Activated CD4-positive, alpha-beta T cell treated with anti-CD3 and anti-CD28 coated beads for 36 hours (primary cell): ENCODE measurements at places on chromosomes 5 and 9. TPM values are rescaled to one million over a fixed set of nuclear protein-coding genes. Genes with fewer than 3 reads are reported as not detected.
A peak's percentile ranks its signal among the peaks of the same experiment; 100 is the strongest.

Gene KCNV2
- not detected for total RNA-seq

Gene CCNJL
- not detected for total RNA-seq

Gene NINJ1
- total RNA-seq = 77.4 TPM

DNA sequence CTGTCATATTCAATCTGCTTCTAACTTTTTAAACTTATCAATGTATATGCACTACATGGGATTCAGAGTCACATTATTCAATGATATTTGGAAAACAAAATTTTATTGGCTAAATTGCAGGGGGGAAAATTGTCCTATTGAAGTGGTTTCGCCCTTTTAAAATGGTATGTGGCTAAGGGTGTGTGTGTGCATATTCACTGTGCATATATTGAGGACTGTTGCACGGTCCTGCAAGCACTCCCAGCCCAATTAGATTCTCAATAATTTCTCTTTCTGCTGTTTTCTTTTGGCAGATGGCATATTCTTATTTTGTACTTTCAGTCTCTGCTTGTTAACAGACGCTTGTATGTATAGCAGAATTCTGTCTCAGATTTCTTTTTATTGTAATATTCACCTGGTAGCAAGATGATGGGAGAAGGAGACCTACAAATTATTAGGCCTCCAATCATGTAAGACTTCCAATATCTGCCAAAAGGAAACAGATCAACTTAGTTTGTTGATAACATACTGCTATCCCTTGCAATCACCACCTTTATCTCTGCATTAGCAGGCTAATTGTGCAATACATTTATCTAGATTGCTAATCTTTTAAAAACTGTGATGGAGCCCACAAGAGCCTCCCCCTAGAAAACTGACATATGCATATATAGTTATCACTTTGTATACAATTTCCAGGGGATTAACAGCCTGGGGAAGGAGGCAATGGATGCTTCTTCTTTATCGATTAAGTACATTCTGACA, 411.5 kb downstream of the PLK2 start:
- H3K27ac ChIP-seq = no peak overlapping the region
- no peaks in the 10 kb centered on the region for H3K27me3 ChIP-seq
- H3K4me1 ChIP-seq = no peaks in the 10 kb centered on the region
- no peak overlapping the region for H3K4me3 ChIP-seq
- no peaks in the 10 kb centered on the region for H3K36me3 ChIP-seq

GRCh38 chr9:371349-371748, 156.7 kb downstream of the DOCK8 start:
- H3K36me3 ChIP-seq = peaks cover 49% of the 10 kb centered on the region
- H3K27me3 ChIP-seq = no peaks in the 10 kb centered on the region
- H3K27ac ChIP-seq = peak overlapping the region; percentile 44
- no peak overlapping the region for H3K4me3 ChIP-seq

GRCh38 chr5:97131139-97131710, 11.2 kb downstream of the LIX1 start:
- DNase-seq = no peak
- H3K4me3 ChIP-seq = no peak overlapping the region
- no peaks in the 10 kb centered on the region for H3K36me3 ChIP-seq
- H3K27me3 ChIP-seq = peaks cover 10% of the 10 kb centered on the region
- peaks cover 5% of the 10 kb centered on the region for H3K4me1 ChIP-seq

GRCh38 chr5:81948349-81948748, 23.5 kb upstream of the ATG10 start:
- H3K4me3 ChIP-seq = no peak overlapping the region
- H3K36me3 ChIP-seq = no peaks in the 10 kb centered on the region
- no peak for DNase-seq
- no peaks in the 10 kb centered on the region for H3K4me1 ChIP-seq
- H3K27ac ChIP-seq = no peak overlapping the region

GRCh38 chr9:974031-974995, 2.1 kb upstream of the DMRT3 start:
- no peak for DNase-seq
- peaks cover 11% of the 10 kb centered on the region for H3K4me1 ChIP-seq
- no peaks in the 10 kb centered on the region for H3K36me3 ChIP-seq
- H3K4me3 ChIP-seq = no peak overlapping the region
- peaks cover 64% of the 10 kb centered on the region for H3K27me3 ChIP-seq
- H3K27ac ChIP-seq = no peak overlapping the region

DNA sequence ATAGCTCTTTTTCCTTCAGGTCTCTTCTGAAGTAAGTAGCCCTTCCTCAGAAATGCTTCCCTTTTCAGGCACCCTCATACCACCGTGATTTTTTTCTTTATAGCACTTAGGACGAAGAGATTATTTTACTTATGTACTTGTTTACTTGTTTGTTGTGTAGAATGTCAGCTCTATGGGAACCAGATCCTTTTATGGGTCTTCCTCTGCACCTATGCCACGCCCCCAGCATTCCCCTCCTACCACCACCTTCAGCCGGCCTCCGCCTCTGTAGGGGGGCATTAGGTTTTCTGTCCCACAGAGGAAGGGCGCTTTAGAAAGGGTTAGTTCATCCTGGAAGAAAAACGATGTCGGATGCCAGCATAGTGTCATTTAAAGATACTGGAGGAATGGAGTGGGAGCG, 1.8 kb downstream of the CDKN2B-AS1 start:
- H3K36me3 ChIP-seq = no peaks in the 10 kb centered on the region
- DNase-seq = no peak
- H3K27ac ChIP-seq = no peak overlapping the region

GRCh38 chr9:714675-715074, 126.8 kb upstream of the DMRT1 start:
- no peak for DNase-seq
- no peak overlapping the region for H3K27ac ChIP-seq
- peaks cover 5% of the 10 kb centered on the region for H3K27me3 ChIP-seq
- no peak overlapping the region for H3K4me3 ChIP-seq
- H3K36me3 ChIP-seq = peaks cover 3% of the 10 kb centered on the region
- H3K4me1 ChIP-seq = no peaks in the 10 kb centered on the region

DNA sequence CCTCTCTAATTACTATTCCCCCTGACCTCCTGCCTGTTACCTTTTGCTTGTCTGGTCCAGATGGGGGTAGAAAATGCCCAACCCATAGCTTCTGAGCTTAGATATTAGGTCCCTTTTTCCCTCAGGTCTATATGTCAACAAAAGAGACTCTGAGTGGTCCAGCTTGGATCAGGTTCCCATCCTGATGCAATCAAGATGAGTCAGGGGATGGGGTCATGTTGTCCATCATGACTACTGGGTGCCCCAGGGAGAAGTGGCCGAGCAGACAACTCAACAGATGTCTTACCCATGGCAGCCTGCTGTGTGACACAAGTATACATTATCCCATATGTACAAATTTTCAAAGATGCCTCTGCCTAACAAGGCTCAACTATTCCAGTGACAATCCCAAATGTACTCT, 9.1 kb upstream of the ANKH start:
- H3K36me3 ChIP-seq = no peaks in the 10 kb centered on the region
- H3K4me3 ChIP-seq = no peak overlapping the region
- no peaks in the 10 kb centered on the region for H3K27me3 ChIP-seq
- no peak overlapping the region for H3K27ac ChIP-seq
